ENCODE measurements at places on chromosomes 5 and 9. TPM values are rescaled to one million over a fixed set of nuclear protein-coding genes. Genes with fewer than 3 reads are reported as not detected.

Gene EIF4E1B
- not detected for total RNA-seq

Gene PCDHB8
- total RNA-seq: 0.74 TPM

Gene PCDHGB2
- 9.6 TPM for total RNA-seq

Gene RFX3
- total RNA-seq: 3.0 TPM

Gene SLC34A3
- total RNA-seq: not detected

Gene TNC
- 67.7 TPM for total RNA-seq

Gene MCTP1
- 1.2 TPM for total RNA-seq

Gene ALDH1A1
- total RNA-seq: 186 TPM

Gene FOXD4L3
- not detected for total RNA-seq

Gene IRX2
- 5.1 TPM for total RNA-seq

Gene PCDHB3
- 0.27 TPM for total RNA-seq

Gene HSD17B3
- not detected for total RNA-seq

Gene CCNJL
- not detected for total RNA-seq

Gene PCDH12
- 0.31 TPM for total RNA-seq

Gene LRRC19
- total RNA-seq: not detected

Gene PCDHGA8
- 0.85 TPM for total RNA-seq

Gene ENHO
- not detected for total RNA-seq

Gene CYLC2
- not detected for total RNA-seq

Gene DBH
- not detected for total RNA-seq

Gene KCNV2
- not detected for total RNA-seq

Gene TMOD1
- total RNA-seq: 0.18 TPM

Gene DOK3
- total RNA-seq: 1.3 TPM

Gene CFAP77
- total RNA-seq: not detected

Gene TNFSF8
- total RNA-seq: not detected

Gene TLX3
- total RNA-seq: not detected

Gene ELAVL2
- not detected for total RNA-seq

Gene RIMOC1
- total RNA-seq: 41.4 TPM

Gene TRIM7
- 4.4 TPM for total RNA-seq

Gene PLCXD3
- 0.03 TPM for total RNA-seq

Gene TAF11L10
- total RNA-seq: not detected

Gene PDE6A
- not detected for total RNA-seq

Gene FOXD4
- 0.51 TPM for total RNA-seq

Gene HARS1
- 97.9 TPM for total RNA-seq

Gene SCGB3A2
- not detected for total RNA-seq

Gene PRUNE2
- not detected for total RNA-seq

Gene PTGR1
- 54.9 TPM for total RNA-seq

Gene ENG
- total RNA-seq: 235 TPM

Gene GSN
- 402 TPM for total RNA-seq

Gene IFNK
- total RNA-seq: not detected

Gene CD14
- total RNA-seq: 1.5 TPM

Gene PCDHGA7
- total RNA-seq: 2.5 TPM

Gene TMEM252
- total RNA-seq: not detected

Gene PPP3R2
- not detected for total RNA-seq

Gene RNF208
- total RNA-seq: 2.4 TPM

Gene FGF1
- 41.8 TPM for total RNA-seq
